HEK293T (cell line): ENCODE measurements at places on chromosomes 1 and 21.
A peak's percentile ranks its signal among the peaks of the same experiment; 100 is the strongest.

DNA sequence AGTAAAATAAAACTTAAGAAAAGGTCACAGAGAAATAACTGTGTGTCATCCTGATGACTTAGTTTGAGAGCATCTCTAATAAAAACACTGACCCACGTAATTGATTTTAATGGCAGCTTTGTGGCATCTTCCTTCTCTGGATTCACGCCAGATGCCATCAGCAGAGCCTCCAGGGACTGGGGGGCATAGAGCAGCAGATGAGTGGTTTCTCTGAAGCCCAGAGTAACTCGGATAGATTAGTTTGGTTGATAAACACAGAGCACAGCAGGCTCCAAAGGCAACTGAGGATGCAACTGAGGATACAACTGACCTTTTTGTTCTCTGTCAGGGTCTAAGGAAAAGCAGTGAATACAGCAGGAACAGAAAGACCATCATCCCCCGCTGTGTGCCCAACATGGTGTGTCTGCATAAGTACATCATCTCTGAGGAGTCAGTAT, 180.8 kb downstream of the RPS6KC1 start:
- no peak for DNase-seq

- DNase-seq: no peak
These were observed 3.7 kb downstream of the BACH1 start for GRCh38 chr21:29302359-29302875.

GRCh38 chr1:220787069-220787619, 431 bp downstream of the MTARC1 start:
- DNase-seq: peak; percentile 67

- DNase-seq: no peak
These were observed 86.2 kb downstream of the CD247 start for GRCh38 chr1:167431909-167432650.

GRCh38 chr1:64956733-64957441, 9.5 kb downstream of the JAK1 start:
- no peak for DNase-seq

DNA sequence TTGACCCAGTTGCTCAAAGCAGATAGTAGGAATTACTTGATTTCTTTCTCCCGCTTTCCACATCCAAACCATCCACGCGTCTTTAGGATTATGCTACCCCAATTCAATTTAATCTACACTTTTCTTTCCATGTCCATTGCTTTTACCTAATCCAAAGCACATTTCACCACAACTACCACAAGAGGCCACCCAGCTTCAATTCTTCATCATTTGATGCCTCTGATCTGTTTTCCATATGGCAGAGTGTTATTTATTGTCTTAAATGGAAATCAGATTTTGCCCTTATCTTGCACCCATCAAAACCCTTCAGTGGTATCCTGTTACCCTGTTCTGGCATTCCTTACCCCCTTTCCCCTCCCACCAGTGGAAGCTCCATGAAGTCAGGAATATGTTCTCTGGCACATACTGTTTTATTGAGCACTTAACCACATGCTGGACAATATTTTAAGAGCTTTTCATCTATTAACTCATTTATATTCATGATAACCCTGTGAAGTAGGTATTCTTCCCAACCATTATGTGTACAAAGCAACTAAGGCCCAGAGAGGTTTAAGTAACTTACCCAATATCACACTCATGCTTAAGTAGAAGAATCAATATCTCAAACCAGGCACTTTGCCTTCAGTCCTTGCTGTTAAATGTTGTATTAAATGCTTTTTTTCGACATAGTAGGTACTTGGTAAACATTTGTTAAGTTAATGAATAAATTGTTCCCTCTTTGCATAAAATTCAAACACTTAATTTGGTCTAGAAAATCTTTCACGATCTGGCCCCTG, 34.6 kb downstream of the CLIC4 start:
- DNase-seq: no peak

DNA sequence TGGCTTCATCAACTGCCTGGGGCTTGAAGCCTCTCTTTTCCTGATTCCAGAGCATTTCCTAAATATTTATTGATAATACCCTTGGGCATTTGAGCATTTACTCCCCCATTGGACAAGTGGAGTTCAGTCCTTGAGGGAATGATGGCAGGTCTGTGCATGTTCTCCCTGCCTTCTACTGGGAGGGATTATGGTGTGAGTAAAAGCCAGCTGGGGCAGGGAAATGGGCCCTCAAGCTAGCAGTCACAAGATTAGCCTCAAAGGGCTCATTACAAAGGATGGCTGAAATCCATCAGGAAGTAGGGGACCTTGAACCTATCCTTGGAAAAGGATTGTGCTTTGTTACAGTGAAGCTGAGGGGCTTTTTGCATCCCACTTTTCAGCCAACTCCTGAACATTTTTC, 24.2 kb upstream of the OSBPL9 start:
- no peak for DNase-seq
